ENCODE measurements at places on chromosomes 5 and 9.

- peak; percentile 57 for DNase-seq
Observed at GRCh38 chr5:32233696-32234447, 59.8 kb upstream of the GOLPH3 start.

DNA sequence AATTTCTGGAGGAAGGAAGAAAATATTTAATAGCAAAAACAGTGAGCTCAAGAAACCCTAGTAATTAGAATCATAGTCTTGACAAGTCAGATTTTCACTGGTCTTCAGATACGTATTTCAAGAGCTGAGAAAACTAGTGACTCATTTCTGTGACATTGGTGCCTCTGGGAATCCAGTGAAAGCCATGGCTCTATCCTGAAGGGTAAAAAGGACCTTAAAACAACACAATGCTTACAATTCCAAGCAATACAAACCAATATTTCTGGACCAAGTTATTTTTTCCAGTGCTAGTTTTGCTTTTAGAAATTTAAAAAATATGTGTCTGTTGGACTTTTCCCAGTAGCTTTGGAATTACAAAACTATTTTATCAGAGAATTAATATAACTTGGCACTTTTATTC, 140.3 kb downstream of the LPAR1 start:
- DNase-seq: no peak

DNA sequence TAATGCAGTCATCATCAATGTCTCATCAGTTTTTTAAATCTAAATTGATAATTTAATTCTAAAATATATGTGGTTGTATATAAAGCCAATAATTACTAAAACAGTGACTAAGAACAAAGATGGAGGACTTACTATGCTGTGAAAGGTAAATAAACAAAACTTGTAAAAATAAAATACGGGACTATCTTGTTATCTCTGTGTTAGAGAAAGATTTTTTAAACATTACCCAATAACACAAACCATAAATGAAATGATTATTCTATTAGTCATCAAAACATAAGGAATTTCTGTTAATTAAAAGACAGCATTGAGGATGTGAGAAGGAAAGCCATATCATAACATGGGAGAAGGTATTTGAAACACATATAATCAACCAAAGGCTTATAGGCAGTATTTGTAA, 226.2 kb upstream of the SMC2 start:
- DNase-seq: no peak

GRCh38 chr5:15524712-15525111, 24.7 kb downstream of the FBXL7 start:
- no peak for DNase-seq

DNA sequence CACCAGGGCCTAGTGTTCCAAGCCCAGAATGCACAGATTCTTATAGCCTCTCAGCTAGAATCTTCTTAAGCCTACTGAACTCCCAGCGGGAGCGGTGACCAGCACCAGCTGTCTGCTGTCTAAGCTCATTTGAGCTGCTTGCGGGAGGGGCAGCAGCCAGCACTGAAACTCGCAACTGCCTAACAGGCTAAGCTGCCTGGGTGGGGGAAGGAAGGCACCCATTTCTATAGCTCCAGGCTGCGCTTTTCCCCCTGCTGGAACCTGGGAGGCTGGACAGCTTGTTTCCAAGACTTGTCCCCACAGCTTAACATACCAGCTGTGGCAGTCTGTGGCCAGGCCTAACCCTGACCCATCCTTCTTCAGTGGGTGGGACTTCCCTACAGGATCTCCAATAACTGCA, 512.9 kb downstream of the EFNA5 start:
- no peak for DNase-seq

DNA sequence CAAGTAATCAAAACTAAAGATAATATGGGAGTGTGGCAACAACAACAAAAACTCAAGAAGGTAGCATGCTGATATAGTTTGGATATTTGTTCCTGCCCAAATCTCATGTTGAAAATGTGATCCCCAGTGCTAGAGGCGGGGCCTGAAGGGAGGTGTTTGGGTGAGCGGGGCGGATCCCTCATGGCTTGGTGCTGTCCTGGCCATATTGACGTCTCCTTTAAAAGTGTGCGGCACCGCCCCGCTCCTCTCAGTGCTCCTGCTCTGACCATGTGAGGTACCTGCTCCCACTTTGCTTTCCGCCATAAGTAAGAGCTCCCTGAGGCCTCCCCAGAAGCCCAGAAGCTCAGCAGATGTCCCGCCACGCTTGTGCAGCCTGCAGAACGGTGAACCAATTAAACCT, 25.6 kb downstream of the MED27 start:
- DNase-seq: no peak

Data from KBM-7 (cell line).